ENCODE measurements at places on chromosomes 3 and 15. TPM values are rescaled to one million over a fixed set of nuclear protein-coding genes. Genes with fewer than 3 reads are reported as not detected.

DNA sequence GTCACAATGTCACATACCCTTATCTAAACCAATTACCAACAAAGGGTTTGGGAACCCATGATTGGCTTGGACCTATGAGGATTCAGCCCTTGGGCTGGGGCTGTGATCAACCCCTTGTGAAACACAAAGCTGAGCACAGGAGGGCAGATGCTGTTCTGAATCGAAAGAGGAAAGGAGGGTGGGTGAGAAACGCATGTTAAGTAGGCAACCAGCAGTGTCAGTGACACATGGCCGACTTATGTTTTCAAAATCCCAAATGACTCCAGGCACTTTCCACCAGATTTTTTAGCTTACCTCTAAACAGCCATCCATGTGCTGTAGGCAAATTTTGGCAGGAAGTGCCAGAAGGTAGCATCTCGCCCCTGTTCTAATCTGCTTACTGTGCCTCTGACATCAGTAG lies 34.1 kb upstream of the KLHL25 start:
- peak; percentile 11 for DNase-seq

The PIAS1 gene
- total RNA-seq: 46.8 TPM

DNA sequence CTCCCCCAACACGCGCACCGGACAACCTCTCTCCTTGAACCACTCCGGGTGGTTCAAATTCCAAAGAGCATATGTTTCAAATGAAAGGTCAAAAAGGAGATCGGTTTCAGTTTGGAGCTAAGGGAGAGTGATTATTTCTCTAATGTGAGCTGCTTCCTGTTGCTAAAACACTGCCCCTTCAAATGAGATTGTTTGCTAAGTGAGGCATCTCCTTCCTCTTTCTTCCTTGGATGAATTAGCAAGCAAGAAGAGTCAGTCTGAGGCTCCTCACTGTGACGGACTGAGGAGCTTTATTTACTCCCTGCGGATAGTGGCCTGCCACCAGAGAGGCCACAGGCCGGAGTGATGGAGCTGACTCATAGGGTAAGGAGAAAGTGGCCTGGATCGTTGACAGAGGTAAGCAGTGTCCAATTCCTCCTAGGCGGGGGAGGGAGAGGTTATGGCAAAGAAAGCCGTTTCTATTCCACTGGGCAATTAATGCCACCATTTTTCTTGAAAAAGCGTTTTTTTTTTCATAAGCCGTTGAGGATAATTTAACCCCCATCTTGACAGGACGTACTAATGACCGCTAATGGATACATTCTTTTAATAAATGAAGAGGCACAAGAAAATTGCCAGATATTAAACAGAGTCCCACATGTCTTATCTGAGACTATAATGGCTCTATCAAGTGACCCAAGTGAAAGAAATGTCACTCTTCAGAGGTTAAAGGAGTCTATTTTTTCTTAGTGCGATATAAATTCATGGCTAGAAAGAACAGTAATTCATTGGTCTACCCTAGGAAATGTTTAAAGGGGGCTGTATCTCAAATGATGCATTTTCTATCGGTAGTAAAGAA lies 167.0 kb upstream of the ANKRD28 start:
- DNase-seq: no peak

- DNase-seq: no peak
Observed at GRCh38 chr15:79283252-79284048, 928 bp downstream of the ANKRD34C start.

The PRSS50 gene
- total RNA-seq: 0.89 TPM

The ANKUB1 gene
- not detected for total RNA-seq

DNA sequence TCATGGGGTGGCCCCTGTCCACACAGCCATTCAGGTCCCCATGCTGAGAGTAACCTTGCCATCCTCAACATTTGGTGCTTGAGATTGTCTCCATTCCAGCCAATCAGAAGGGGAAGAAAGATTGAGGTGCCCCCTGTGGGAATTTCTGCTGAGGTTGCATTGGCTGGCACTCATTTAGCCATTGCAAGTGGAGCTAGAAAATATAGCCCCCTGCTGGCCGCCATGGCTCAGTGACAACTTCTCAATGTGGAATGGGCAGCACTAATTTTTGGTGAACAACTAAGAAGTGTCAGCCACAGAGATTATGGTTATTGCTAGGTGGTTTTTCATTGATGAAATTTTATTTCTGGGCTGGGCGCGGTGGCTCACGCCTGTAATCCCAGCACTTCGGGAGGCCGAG lies 22.0 kb downstream of the COL6A6 start:
- DNase-seq: no peak

GRCh38 chr3:28624084-28624483 lies 275.5 kb upstream of the AZI2 start:
- DNase-seq: no peak

- no peak for DNase-seq
Observed at GRCh38 chr15:35624881-35625280, 78.9 kb upstream of the DPH6 start.

The DNAJB11 gene
- 39.3 TPM for total RNA-seq

DNA sequence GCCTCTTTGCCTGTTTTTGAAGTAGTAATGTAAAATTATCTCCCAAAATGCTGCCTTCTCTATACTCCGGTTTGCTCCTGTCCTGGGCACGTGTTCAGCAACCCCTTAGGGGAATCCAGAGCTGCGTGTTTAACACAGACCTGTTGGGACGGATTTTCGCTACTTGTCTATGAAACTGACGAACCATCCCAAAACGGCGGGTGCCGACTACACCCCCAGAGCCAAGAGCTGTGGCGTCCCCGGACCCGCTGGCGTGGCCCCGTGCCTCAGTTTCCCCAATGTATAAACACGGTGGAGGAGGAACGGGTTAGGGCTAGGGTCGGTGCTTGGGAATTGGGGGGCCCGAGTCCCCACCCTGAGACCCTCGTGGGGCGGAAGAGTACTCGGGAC lies 473 bp downstream of the FHIT start:
- peak; percentile 28 for DNase-seq

The NTRK3 gene
- total RNA-seq: 7.2 TPM

The FBXL2 gene
- 13.8 TPM for total RNA-seq

The ZKSCAN7 gene
- 8.1 TPM for total RNA-seq

- DNase-seq: no peak
Observed at GRCh38 chr3:11982341-11982941, 21.7 kb upstream of the SYN2 start.

The RNF168 gene
- total RNA-seq: 18.2 TPM

The NPAP1 gene
- not detected for total RNA-seq

- DNase-seq: no peak
Observed at GRCh38 chr15:90338532-90338931, 13.6 kb upstream of the ZNF774 start.

GRCh38 chr15:91031796-91032195 lies 9.4 kb upstream of the VPS33B start:
- no peak for DNase-seq

GRCh38 chr15:33095641-33096040 lies 98.9 kb downstream of the FMN1 start:
- DNase-seq: no peak

The GAP43 gene
- total RNA-seq: 1.3 TPM

- DNase-seq: no peak
Observed at GRCh38 chr3:124101643-124102042, 109.7 kb upstream of the ROPN1 start.

The SERINC4 gene
- 0.10 TPM for total RNA-seq

The NISCH gene
- 74.1 TPM for total RNA-seq

DNA sequence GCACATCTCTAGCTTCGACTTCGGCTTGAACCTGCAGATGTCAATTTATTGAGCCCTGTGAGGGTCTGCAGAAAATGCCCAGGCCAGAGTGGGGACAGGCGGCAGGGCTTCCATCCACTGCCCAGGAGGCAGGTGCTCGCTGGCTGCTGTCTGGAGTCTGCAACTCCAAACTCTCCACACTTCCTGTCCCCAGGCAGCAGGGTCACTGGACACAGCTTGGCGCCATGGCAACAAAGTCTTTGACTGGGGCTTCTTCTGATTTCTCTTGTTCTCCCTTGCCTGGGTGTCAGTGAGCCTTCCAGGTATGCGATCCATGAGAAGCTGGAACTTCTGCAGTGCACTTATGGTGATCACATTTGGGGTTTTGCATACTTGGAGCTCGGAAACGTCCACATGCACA lies 33.5 kb downstream of the SV2B start:
- DNase-seq: no peak

The ADPRH gene
- 2.7 TPM for total RNA-seq

- no peak for DNase-seq
Observed at GRCh38 chr3:41186297-41186696, 13.0 kb upstream of the CTNNB1 start.

- no peak for DNase-seq
Observed at GRCh38 chr3:153349108-153349499, 187.1 kb downstream of the RAP2B start.

GRCh38 chr3:177055605-177056571 lies 141.4 kb downstream of the TBL1XR1 start:
- peak; percentile 71 for DNase-seq

DNA sequence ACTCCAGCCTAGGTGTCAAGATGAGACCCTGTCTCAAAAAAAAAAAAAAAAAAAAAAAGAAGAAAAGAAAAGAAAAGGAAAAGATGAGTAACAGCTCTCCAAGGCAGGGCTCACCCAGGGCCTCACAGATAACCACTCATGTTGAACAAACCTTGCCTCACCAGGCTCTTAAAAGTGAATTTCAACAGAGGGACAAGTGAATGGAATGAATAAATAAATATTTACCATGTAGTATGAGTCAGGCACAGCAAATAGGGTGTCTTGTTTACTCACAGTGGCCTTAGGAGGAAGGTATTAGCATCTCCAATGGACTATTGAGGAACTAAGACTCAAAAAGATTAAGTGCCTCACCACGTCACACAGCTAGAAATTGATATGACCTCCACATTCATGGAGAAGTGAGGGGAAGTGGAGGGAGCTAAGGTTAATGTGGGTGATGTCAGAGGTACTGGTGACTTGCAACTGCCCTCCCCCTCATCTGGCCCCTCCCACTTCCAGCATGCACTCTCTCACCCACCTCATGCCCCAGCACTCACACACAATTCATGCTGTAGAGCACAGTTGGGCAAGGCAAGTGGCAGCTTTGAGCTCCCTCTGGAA lies 255.5 kb downstream of the UACA start:
- DNase-seq: no peak

The LAMB2 gene
- total RNA-seq: 379 TPM

DNA sequence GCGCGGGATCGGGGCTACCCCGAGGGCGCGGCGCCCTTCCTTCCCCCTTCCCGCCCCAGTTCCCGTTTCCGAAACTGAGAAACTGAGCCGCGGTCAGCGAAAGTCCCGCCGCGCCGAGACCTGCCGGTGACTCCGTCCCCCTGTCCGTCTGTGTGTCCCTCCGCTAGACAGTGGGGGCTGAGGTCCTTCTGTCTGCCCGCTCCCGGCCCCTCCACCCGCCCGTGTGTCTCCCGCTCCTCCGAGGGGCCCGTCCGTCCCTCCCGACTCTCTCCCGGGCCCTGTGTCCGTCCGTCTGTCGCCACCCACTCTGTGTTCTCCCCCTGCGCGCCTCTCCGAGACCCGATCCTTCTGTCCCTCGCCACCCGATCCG lies 426 bp downstream of the PRKCD start:
- DNase-seq: no peak

GRCh38 chr15:39887832-39888231 lies 32.2 kb downstream of the GPR176 start:
- no peak for DNase-seq

DNA sequence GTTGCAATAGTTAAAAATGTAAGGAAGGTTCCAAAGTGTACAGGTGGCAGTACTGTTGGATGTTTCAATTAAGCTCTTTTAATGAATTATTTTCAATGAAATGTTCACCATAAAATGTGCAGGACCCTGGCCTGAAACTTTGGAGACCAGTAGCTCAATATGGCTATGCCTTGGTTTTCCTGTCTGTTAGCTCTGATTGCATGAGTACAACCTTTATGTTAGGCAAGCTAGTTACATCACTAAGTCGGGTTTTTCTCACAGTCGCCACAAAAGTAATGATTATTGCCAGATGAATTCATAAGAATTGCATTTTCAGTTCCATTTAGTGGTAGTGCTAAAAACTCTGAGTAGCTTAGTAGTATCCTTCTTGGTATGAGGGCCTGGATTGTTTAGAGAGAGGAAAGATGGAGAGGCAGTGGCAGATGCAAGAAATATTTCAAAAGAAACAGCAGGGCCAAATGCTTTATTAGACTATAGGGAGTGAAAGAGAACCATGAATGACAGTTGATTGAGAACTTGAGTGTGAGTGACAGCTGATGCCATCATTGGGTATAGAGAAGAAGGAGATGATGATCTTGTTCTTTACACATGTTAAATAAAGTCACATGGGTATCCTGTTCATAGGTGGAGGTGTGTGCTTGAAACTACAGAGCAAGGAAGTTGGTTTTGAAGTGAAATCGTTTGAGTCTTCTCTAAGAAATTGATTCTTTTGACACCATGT lies 109.5 kb downstream of the AKAP13 start:
- no peak for DNase-seq

DNA sequence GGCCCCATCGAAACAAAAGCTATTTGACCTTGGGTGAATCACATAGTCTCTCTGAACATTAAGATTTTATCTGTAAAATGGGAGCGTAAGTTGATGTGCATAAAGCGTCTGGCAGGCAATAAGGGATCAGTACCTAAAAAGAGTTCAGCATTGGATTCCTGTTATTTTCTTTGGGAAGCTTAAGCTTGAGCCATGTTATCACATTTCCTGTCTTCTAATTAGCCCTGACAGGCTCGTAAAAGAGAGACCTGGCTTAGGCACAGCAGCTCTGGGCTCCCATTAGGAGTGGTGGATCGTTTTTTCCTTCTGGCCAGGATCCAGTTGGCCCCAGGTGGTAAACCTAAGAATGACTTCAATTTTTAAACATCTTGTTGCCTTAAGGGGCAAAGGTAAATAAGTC lies 26.0 kb upstream of the CA12 start:
- no peak for DNase-seq

The TRH gene
- total RNA-seq: not detected

GRCh38 chr15:73344056-73344455 lies 24.7 kb downstream of the HCN4 start:
- no peak for DNase-seq

DNA sequence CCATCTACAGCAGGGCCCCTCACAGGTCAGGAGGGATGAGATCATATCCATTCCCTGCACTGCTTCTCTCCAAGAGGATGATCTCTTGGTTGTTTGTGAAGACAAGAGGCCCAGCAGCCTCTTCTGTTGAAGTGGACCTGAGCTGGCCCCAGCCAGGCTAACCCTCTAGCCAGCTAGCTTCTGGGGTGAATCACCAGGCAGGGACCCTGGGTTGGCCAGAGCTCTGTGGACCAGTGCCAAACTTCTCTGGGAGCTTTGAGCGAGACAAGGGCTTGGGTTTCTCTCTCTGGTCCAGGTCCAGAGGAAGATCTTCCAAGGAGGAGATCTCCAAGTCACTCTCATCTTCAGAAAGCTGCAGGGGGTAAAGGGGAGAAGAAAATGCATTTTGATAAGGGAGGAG lies 52.7 kb downstream of the CLDN18 start:
- no peak for DNase-seq

DNA sequence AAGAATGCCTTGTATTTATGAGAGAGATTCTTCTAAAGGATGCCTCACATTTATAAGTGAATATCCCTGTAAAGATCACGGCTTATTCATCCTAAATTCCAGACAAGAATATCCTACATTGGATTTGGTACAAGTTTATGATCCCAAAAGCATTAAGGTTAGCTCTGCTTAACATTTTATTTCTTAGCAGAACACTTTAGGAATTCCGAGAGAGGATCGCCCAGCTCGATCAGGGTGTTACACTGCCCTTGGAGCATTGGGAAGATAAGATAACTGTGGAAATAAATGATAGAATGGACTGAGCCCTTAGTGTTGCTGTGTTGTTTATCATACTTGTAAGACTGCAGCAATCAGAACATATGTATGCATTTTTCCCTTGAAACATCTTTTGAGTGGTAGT lies 223.0 kb upstream of the CDIN1 start:
- DNase-seq: no peak
